Anterior cingulate cortex (tissue), 58 donors: ENCODE measurements at places on chromosomes 5 and 9.

DNA sequence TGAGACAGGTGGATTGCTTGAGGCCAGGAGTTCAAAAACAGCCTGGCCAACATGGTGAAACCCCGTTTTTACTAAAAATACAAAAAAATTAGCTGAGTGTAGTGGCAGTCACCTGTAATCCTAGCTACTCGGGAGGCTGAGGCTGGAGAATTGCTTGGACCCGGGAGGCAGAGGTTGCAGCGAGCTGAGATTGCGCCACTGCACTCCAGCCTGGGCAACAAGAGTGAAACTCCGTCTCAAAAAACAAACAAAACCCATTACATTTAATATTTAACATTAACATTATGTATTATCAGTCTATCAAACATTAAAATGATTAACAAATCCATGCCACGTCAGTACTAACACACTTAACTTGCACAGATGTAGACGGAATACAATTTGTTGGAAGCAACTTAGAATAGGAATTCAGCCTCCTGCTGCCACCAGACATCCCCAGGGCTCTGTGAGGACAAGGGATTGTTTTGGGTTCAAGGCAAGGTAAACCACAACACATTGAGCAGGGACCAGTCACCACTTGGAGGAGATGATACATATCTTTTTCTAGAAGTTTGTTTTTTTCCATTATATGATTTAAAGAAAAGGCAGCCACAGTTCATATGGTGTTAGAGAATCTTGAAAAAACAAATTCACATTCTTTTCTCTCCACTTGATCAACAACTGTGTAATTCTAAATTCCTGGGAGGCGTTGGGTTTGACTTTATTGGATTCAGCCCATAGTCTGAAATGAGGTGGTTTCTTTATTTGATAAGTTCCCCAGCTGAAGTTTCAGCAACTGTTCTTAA is 104.1 kb upstream of the BASP1 start:
- DNase-seq = no peak

DNA sequence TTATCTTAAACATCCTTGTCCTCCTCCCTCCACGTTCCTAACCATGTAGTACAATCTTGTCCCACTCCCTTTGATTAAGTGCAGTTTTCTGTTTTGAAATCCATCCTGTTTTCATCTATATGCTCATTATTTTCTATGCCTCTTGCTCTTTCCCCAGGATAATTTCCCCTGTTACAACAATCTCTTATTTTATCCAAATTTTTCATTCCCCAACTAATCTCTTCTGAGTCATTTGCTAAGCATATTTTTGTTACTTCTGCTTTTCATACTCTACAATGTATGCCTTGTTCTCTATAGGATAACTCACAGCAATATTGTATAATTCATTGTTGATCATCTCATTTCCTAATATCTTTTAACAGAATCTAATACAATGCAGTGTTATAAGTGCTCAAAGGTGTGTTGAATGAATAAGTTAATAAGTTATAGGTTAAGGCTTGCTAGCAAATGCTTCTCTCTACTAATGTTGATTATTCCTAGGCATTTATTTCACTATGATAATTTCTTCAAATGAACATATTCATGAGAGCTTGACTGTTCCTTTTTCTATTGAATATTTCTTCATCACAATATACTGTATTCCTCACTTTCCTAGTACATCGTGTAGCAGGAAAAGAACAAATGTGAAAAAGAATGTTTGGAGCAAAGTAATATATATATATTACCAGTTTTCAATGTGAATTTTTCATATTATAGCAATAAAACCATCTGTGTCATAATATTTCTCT is 1.5 kb downstream of the OMD start:
- DNase-seq = no peak

DNA sequence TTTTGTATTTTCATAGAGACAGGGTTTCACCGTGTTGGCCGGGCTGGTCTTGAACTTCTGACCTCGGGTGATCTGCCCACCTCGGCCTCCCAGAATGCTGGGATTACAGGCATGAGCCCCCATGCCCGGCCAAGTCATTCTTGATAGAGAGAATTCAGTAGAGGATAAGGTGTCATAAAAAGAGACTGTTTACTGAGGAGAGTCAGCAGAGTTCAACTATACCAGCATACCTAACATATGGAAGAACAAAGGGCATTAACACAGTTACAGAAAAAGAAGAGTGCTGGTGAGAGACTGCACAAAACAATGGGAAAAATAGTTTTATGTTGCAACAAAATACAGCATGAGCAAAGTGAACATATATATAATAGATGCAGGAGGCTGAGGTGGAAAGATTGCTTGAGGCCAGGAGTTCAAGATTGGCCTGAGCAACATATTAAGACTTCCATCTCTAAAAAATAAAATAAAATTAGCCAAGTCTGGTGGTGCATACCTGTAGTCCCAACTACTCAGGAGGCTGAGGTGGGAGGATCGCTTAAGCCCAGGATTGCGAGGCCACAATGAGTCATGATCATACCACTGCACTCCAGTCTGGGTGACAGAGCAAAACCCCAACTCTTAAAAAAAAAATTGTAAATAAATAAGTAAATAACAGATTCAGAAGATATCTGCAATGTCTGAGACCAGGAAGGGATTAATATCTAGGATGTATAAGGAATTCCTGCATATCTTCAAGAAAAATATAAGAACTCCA is 19.5 kb downstream of the B4GALT1 start:
- no peak for DNase-seq

DNA sequence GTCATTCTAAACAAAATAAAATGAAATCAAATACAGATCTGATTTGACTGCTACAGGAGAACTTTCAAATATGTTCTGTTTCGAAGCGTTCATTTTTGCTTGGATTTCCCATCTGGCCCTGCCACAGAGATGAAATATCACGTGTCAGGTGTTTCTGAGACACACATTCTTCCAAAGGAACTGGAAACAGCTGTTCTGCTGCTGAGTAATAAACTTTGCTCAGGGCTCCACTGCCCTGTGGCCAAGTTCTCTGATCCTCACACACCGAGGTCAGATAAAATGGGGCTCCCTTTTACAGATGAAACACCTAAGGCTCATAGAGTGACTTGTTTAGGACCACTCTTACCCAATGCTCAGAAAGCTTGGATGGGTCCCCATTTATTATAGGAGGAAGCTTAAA is 42.5 kb downstream of the FRMPD1 start:
- no peak for DNase-seq

DNA sequence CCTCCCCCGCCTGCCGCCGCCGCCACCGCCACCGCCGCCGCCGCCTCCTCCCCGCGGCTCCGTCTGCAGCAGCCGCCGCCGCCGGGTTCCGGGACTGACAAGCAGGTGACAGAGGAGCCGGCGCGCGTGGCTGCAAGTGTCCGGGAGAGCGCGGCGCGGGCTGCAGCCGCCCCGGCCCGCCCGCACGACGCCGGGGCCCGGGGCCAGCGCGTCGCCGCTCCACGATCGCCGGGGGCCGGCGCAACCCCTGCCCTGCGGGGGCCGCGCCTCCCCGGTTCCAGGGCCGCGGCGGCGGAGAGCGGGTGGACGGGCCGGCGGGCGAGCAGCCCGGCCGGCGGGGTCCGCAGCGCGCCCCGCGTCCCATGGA is 343 bp downstream of the LMX1B start:
- DNase-seq = no peak

DNA sequence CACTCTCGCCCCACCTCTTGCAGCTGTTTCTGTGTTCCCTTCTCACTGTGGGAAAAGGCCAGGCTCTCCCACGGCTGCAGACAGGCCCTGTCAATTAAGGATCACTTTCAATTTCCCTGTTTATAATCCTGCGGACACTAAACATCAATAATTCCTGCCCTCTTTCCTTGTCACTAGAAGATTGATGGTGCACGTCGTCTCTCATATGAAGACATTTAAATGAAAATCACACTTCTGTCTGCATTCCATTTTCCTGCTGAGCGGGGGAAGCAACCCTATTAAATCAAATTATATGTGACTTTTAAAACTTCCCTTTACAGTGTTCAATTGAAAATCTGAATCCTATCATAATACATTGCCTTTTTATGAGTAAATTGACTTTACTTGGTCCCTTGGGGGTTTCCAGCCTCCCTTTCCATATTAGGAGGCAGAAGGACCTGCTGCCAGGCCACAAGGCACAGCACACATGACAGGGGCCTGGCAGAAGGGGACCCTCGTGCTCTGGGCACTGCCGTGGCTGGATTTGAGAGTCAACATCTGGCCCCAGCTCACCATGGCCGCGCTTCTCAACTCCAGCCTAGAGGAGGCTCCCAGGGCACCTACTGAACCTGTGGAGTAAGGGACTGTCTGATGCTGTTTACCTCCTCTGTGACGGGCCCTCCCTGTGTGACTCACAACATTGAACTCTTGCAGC is 311.0 kb upstream of the IRX4 start:
- DNase-seq = no peak

DNA sequence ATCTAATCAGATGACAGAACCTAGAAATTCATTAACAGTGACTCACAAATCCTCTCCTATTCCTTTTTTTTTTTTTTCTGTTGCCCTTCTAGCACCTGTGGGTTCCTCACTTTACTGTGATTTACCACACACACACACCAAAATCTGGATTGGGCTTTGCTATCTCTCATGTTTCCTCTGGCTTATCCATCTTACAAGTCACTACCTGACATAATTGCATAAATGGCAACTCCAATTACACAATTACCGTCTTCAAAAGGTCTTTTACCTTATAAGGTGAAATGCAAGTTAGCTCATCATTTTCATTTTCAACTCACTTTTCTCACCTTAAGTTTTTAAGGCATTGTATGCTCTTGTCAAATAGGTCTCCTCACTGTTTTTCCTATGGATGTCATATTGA is 426.3 kb upstream of the MEF2C start:
- no peak for DNase-seq

- DNase-seq = no peak
Measured at GRCh38 chr9:81394881-81395675, 294.3 kb downstream of the TLE1 start.

- no peak for DNase-seq
Measured at GRCh38 chr9:125629446-125629845, 77.6 kb downstream of the MAPKAP1 start.

DNA sequence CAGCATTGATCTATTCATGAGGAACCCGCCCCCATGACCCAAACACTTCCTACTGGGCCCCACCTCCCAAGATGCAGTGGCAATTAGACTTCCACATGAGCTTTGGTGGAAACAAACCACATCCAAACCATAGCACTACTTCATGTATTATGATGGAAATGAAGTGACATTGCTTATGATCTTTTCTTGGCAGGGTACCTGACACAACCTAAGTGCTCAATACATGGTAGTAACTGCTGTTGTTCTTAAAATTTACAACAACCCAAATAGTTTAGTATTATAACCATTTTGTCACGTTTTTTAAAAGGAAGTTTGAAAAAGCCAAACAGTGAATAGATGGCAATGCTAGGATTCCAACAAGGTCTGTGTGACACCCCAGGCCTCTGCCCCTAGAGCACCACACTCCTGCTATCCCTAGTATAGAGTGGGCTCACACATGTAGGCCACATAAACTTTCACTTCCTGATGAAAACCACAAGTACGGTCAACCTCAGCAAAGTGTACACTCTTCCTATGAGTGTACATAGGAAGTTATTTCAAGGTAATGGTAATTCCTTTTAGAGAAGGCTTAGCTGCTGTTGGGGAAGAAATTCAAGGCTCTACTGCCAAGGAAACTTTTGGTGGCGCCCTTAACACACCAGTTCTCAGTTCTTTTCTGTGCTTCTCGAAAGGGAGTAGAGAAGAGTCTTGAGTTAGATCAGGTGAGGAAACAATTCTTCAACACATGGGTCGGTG is 97.6 kb downstream of the ARSB start:
- DNase-seq = no peak

DNA sequence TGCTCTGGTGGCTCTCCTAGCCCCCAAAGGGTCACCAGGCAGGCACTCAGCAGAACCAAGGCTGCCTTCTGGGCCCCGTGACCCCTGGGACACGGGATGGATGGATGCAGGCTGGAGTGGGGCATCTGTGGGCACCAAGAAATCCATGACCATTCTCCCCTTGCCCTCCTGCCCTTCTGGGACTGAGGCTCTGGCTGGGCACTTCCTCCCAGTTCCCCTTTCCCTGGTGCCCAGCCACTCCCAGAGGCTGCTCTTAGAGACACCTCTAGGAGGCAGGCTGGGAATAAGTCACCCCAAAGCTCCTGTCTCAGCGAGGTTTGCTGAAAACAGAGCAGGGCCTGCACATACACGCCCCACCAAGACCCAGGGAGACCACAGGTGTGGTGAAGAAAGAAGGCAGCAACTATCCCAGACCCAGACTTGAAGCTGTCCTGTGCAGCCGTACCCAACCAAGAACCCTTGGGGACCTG is 943 bp downstream of the STING1 start:
- no peak for DNase-seq

DNA sequence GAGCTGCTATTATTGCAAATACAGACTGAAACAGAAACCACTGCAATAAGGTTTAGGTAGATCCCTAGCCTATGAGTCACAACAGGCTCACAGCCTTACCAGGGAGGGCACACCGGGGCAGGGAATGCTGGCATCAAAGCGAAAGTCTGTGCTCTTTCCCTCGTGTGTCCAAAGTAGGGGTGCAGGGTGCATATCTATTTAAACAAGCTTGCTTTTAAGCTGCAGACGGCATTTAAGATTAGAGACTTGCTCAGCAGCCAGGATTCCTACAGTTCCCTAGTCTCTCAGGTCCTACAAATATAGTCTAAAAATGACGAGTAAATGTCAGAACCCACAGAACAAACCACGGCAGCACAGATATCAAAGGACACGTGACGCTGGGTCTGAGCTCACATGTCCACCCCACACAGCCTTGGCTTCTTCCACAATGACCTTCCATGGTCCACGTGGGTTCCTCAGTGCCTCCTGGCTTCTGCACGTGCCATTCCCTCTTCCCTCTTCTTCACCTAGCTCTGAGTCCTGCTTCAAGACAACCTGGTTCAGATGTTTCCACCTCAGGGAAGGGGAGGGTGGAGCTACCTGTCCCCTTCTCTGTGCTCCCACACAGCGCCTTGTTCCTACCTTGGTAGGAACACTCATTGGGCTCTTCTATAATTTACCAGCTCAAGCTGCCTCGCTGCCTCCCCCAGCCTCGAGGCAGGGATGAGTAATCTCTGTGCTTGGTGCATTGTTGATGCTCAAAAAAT is 193.2 kb downstream of the MAPKAP1 start:
- no peak for DNase-seq
